ENCODE measurements at places on chromosomes 6 and 20.

DNA sequence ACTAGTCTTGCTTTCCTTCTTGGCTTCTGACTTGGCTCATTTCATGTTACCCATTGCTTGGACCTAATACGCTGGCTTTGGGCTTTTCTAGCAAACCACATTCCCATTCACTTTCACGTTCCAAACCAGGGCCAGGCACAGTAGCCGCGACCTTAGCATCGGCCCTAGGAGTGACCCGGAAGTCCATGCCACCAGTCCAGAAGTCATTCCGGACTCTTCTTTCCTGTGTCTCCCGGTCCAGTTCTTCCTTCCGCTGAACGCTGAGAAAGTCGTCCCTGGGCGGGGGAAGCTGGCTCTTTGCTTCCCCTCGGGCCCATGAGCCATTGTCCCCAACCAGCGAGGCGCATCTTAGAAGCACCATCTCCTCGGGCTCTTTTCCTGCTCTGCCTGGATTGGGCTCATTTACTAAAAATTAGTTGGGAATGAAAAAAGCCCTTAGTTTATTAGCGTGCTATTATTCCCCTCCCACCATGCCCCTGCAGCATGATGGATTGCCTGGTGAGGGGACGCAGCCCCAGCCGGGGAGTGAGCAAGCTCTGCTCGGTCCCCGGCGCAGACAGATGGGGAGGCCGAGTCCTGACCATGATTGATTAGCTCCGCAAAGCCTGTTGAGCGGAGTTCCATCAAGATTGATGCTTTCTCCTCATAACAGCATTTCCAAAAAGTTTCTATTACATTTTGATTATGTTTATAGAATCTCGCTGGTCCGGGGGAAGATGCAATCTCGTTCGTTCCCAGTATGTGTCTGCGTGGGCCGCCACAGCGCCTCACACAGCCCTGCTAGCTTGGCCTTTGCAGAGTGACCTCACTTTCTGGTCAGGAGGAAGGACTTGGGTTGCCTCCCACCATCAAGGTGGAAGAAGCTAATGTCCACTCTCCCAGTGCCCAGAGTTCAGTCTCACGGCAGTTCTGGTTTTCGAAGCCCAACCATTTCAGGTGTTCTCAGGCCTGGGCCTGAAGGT is 115.1 kb upstream of the TOP1 start:
- DNase-seq, result no peak

GRCh38 chr6:44051515-44051914 is 75.7 kb downstream of the MRPL14 start:
- no peak for DNase-seq

DNA sequence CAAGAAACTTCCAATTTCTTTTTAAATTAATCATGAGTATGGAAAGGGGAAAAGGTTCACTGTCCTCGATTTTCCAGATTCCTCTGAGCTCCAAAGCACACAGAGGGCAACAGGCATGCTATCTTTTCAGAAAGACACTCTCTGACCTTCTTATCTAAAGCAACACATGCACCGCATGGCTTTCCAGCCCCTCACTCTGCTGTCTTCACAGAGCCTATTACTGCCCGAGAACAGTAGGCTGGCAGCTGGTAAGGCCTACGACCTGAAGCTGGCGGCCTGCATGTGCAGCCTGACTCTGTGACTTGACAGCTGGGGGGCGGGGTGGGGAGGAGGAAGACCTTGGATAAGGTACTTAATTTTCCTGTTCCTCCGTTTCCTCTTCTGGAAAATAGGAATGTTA is 86.3 kb downstream of the ELOVL4 start:
- DNase-seq, result no peak

- no peak for DNase-seq
Measured at GRCh38 chr6:141426400-141426980, 706.2 kb upstream of the GJE1 start.

DNA sequence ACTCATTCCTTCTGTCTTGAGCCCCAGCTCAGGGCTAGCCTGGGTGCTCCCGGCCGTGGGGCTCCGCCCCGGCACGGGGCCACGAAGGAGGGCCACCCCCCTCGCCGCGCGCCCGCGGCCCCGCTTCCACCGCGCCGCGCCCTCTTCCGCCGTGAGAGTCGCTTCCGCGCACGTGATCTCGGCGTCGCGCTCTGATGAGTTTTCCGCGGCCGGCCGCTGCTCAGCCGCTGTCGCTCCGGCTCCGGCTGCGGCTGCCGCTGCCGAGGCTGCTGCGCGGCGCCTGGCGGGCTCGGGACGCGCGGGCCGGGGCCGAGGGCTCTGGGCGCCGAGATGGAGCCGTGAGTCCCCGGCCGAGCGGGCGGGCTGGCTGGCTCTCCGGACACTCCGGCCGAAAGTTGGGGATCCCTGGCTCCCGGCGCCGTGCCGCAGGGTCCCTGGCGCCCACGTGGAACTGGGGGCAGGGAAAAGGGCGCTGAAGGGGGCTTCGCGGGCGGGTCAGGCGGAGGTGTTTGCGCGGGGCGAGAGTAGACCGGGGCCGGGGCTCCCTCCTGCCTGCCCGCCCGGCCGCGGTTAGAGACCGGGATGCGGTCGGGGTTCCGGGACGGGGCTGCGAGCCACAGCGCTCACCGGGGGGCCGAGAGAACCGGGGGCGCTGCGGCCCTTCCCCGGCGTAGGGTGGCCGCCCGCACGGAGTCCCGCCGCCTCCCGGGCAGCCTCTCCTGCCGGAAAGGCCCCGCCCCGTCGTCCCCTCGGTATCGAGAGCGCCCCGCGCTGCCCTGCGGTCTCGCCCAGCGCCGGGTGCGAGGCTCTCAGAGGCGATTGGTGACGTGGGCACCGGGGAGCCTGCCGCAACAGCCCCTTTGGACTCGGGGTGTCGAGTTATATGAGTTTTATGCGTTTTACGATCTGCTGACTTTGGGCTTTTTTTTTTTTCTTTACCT is at the start of gene TMEM181:
TMEM181 (plus strand) TSS at position 197 of the 941 bp plus-strand sequence; CDS start at position 331, 134 bp downstream.
- DNase-seq, result no peak

DNA sequence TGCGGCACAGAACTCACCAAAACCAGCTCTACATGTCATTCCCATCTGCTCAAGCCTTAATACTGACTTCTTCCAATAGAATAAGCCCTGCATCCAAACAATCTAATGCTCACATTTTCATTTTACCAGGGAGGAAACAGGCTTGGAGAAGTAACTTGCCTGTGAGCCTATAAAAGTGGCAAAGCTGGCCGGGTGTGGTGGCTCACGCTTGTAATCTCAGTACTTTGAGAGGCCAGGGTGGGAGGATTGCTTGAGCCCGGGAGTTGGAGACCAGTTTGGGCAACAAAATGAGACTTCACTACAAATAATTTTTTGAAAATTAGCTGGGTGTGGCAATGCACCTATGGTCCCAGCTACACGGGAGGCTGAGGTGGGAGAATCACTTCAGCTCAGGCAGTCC is 133.7 kb downstream of the LY86 start:
- no peak for DNase-seq

GRCh38 chr6:107064579-107065065 is 36.6 kb downstream of the MTRES1 start:
- peak; percentile 31 for DNase-seq

DNA sequence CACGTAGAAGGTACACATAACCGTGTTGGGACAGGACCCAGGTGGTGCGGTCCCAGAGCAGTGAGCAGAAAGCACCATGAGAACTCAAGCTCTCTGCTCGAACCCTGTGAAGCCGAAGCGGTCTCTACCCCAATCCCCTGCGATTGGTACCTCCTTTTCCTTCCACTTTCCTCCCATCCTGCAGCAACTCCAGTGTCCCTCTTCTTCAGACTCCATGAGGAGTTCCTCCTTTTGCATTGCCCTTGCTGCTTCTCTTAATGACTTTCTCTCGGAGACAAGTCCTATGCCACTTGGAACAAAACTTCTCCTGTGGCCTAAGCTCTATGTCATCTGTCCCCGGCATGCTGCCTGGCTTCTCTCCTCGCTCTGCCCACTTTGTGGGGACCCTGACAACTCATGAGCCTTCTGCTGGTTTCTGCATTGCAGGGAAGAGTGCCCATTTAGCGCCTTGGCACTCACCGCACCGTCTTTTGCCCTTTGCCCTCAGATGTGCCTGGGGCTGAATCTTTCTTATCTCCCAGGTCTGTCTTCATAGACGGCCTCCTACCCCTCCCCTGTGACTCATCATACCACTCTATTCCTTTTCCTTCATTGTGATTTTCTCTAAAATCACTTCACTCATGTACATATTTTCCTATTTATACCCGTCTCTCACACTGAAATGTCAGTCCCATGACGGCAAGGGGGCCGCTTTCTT is 9.2 kb upstream of the ZNF831 start:
- no peak for DNase-seq

GRCh38 chr6:18165751-18166150 is 10.5 kb downstream of the KDM1B start:
- no peak for DNase-seq

DNA sequence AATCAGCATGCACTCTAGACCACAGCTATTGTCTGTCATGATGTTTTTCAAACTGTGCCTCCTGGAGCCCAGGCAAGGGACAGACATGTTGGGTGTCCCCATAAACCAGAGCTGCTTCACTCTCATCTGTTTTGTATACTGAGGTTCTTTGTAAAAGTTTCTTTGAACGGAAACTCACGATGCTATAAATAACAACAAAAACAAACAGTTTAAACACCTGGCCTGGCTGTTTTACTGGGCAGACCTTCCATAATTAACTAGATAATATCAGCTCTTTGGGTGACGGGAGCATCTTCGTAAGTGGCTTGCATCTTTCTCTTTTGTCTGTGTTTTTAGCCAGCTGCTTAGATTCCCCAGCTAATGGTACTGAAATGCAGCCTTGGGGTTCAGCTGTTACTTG is 190.3 kb downstream of the ZDHHC14 start:
- no peak for DNase-seq

DNA sequence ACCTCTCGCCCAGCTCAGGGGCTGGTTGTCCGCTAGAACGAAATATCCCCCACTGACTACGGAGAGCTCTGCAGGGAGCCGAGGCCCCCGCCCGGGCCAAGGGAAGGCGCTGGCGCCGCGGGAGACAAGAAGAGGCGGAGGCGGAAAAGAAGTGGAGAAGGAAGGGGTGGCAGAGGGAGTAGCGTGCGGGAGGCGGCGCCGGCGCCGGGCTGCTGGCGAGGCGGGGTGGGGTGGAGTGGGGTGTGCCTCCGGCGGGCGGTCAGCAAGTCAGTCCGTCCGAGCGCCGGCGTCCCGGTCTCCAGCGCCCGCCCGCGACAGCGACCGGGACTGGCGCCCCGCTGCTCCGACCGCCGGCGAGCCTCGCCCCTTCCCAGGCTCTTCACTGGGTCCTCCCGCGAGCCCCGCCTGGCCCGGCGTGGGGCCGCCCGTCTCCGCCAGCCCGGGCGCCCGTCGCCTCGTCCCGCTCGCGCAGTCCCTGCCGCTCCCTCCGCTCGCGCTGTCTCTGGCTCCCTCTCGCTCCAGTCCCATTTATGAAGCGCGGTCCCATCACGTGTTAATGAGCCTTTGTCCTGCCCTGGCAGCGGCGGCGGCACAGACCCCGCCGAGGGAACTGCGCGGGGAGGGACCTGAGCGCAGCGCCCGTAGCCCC is at the start of gene CNR1:
CNR1 (minus strand) TSS at position 504 of the 649 bp plus-strand sequence. CDS start 21,073 bp downstream, outside the sequence.
- DNase-seq, result no peak

DNA sequence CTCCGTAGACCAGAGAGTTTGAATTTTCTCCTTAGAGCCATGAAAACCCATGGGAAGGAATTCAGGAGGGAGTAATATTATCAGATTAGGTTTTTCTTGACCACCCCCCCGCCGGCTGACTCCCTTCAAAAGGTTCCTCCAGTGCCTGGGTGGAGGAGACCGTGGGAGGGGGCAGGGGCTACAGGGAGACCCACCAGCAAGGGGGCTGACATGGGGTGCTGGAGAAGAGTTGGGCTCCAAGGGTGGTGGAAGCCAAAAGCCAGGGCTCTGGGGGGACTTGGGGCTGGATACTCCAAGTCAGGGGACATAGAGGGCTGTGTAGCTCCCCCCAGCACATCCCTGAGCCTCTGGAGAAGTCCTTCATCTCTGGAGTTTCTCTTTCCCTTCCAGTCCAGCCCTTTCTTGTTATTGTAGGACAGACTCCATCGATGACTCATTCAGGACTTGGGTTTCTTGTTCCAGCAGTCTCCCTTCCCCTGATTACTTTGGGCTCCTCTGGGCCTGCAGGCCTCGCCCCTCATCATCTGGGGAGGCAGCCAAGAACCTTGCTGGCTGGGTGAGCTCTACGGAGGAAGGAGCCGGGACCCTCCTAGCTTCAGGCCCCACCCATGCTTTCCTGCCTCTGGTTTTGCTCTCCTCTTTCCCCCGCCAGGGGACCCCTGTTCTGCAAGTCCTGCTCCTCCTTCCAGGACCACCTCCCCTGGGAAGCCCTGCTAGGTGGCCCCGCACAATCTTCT is 10.5 kb upstream of the KIAA1755 start:
- peak; percentile 84 for DNase-seq

- no peak for DNase-seq
Measured at GRCh38 chr6:13710552-13711323, 897 bp downstream of the RANBP9 start.

DNA sequence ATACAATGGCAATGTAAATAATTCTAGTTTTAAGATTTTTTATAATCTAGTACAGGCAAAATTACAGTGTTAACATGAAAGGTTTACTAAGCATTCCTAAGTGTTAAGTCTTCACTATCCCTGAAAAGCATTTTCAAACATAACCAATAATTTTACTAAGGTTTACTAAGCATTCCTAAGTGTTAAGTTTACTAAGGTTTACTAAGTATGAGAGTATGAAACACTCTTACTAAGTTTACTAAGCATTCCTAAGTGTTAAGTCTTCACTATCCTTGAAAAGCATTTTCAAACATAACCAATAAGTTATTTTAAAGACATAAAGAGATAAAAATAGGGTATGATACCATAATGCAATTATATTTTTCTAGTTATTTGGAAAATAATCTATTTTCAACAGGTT is 82.6 kb downstream of the PRSS35 start:
- DNase-seq, result no peak

- no peak for DNase-seq
Measured at GRCh38 chr6:170421921-170422320, 115.4 kb downstream of the FAM120B start.

DNA sequence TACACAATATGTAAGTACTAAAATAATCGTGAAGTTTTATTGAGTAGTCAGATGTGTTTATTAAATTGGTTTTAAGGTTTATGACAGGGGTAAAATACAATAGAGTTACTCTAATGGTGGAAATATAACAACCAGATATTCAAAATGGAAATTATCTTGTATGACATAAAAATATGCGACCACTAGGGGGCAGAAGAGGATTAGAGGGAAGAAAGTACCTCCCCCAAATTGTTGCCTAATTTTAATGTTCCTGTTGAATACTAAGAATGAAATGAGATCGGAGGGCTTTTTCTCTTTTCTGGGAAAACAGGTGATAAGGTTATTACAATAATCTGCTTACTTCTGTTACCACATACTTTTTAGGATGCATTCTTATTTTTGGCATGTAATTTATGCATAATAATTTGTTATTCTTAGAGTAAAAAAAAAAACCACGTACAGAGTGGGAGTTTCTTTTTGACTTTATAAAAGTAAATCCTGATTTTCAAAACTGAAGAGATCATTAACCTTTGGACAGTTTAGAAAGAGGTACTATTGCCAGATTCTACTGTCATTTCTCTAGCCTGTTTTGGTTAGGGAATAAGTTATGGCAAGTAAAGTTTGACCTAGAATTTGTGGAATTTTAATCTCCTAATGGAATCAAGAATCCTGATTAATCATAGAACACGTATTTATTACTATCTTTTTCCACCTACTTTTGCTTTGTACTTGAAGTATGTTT is 159.2 kb downstream of the CD109 start:
- peak; percentile 53 for DNase-seq

- DNase-seq, result peak; percentile 80
Measured at GRCh38 chr20:17558154-17558940, 11.5 kb upstream of the DSTN start.
